ENCODE measurements at places on chromosomes 2 and 18.

DNA sequence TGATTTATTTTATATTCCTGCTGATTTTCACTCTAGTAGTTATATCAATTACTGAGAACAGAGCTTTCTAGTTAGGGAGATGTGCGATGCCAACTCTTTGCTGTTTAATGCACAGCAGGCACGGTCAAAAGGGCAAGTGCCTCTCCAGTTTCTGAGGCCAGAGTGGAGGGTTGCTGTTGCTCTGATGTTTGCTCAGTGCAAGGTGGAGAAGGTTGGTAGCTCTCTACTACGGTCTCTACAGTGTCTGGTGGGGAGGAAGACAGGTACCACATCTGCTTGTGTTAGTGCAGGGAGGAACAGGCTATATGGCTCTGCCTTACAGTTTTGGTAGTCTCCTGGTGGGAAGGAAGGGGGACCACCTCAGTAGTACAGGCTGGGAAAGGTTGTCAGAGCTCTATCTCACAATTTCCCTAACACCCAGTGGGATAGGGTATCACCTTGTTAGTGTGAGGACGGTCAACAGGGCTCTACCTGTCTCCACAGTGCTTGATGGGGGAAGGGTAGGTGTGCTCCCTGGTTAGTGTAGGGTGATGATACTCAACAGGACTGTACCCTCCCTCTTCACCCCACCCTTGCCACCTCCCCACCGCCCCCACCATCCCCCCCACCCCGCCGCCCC, 85.9 kb downstream of the FANCL start:
- no peak for DNase-seq

DNA sequence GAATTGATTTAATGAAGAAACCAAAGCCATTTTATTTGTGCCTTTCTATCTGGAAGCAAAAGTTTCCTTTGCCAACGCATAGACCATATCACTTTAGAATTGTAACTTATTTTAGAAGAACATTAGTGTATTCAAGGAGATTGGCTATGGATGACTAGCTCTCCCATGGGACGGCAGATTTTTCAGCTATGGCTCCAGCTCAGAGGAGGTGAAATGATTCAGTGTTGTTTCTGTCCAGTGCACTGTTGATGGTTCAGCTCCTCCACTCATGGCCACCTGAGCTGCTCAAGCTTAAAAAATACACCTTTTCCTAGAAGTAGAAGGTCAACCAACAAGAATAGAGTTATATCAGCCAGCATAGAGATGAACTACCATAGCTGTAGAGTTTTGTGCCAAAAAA, 1597.5 kb upstream of the PIK3C3 start:
- no peak for DNase-seq

DNA sequence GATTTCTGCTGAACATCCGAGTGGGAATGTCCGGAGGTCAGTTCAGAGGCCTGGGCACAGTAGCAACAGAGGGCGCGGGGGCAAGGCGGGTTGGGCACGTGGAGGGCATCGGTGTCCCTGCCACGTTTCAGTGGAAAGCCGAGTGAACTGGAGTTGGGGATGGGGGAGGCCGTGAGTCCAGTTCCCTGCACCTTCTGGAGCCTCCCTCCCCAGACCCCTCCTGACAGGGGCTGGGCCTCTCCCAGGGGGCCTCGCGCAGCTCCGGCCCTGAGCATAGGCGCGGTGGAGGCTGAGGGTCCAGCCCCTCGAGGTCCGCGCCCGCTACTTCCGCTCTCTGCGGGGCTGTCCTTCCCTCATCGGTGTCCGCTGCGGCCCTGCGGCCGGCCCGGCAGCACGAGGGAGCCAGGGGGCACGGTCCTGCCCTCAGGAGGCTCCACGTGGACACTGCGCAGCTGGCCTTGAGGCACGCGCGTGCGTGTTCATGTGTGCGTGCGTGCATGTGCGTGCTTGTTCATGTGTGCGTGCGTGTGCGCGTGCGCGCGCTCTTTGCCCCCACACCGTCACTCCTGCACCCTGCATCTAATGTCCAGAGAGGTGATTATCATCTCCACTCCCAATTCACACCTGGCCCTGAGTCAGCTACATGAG, 50.2 kb downstream of the PLEKHB2 start:
- DNase-seq = no peak

DNA sequence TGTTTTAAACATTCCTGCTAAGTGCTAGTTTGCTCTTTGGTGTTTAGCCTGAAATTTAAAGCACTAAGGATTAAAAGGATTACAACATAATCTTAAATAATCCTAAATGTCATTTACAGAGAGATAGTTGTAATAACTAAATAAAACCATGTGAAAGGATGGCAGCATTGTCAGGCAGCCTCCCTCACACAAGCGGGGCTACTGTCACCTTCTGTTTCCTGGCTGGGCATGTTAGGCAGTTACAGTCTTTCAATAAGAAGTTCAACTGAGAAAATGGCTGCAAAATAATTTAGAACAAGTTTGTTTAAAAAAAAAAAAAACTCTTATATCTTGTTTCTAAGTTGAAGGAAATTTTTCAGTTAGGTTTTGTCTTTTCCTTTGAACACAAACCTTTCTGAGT, 124.9 kb downstream of the ARHGAP15 start:
- DNase-seq = no peak

DNA sequence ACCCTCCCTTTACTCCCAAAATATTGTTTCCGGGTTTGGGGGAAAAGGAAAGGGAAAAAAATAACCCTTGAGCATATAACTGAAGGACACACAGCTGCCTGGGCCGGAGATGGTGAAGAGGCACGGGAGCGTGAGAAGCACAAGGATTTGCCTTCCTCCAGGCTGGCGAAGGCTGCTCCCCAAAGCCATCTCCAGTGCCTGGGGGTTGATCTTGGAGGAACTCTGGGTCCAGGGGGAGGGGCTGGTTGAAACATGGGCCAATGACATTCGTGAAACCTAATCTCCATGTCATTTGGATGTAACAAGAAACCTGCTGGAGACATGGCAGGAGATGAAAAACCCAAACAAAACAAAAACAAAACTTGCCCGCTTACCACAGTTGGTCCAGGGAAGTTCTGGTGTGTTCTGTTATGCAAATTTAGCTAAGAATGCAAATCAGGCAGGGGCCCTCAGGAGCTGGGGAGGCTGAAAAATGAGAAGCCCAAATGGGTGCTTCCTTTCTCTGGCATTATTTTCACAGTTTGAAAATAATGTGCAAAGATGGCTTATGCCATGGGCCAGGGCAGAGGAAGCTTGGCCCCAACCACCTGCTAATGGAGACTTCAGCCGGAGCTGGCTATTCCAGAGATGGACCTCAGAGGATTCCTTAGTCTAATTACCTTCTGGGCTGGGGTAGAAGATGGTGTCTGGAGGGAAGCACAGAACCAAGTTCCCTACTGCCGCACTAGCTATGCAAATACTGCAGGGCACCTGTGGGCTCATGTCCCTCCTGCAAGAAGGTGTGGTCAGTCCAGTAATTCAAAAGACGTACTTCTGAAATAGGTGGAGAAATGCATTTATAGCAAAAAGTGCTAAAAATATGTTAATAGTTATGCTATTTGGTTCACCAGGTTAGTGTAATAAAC, 180.9 kb downstream of the BCL2 start:
- no peak for DNase-seq

DNA sequence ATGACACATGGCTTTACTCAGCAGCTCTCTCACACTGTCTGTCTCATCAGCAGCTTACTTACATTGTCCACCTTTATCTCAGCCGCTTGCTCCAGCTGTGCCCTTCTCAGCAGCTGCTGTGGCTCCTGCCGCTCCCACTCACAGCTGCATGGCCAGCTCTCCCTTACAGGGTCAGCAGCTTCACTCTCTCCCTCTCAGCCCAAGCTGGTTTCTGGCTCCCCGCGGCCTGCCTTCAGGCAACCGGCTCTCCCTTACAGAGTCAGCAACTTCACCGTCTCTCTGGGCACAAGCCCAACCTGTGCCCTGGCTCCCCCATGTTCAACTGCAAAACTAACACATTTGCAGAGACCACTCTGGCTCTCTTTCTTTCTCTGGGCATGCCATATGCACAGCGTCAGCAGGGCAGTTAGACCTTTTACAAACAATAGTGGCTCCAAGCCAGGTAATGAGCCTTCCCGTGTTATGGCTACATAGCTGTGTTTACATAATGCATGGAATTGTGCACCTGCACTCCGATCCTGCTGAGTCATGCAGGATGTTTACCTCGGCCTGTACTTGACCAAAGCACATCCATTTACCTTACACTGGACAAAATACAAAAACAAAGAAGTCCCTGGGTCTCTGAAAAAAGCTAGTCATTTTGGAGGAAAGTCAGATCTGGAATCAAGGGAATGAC, 167.3 kb downstream of the DOK6 start:
- DNase-seq = no peak

DNA sequence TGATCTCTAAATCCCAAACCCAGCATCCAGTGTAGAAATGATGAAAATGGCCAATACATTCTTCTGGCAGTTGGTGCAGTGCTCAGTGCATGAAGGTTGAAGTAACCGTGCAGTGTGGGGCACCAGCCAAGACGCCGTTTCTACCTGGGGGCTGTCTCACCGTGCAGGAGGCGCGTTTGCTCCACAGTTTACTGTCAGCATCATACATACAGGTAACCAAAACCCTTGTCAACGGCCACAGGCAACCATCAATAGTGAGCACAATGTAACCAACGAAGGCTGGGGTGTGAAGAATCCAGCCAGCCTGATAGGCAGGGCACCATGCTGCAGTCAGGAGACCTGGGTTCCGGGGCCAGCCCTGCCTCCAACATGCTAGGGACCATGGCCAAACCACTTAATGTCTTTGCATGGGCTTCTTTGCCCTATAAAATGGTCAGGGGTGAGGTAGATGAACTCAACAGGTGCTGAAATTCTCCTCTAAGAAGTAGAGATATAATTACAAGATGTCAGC, 127.5 kb upstream of the ID2 start:
- DNase-seq = no peak

- DNase-seq = no peak
Observed at GRCh38 chr2:230570987-230571386, 141.7 kb upstream of the CAB39 start.

DNA sequence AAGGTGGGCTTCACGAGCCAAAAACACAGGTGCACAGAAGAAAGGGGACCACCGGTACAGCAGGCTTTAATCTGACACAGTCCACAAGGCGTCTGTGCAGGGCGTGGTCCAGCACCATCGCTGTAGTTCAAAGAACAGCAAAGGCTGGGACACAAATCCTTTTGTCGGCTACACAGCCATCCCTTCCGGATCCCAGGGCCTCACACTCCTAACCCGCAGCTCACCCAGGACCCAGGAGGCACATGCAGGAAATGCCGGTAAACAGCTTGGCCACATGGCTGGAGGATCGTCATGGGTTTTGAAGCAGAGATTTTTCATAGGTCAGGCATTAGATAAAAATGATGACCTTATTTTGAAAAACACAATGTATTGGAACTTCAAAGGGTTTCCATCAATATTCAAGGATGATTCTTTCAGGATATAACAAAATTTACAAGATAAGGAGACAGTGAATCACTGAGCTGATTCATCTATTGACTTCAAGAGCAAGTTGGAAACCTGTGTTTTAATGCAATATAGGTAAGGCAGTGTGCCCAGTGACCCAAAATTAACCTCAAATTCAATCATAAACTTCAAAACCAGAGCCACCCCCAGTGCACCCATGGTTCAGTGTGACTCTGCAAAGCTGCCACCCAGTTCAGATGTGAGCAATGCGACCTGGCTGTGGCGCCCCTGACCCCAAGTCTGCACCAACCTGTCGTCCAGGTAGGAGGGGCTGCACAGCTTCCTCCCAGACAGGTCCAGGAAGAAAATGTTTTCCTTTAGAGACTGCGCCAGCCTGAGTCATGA, 74.4 kb downstream of the TMEM18 start:
- DNase-seq = no peak

- peak; percentile 30 for DNase-seq
Observed at GRCh38 chr2:165203689-165204559, at the start of gene SCN3A. Gene SCN3A (minus strand): TSS chr2:165204050. CDS start chr2:165176394, 27,656 bp downstream.

DNA sequence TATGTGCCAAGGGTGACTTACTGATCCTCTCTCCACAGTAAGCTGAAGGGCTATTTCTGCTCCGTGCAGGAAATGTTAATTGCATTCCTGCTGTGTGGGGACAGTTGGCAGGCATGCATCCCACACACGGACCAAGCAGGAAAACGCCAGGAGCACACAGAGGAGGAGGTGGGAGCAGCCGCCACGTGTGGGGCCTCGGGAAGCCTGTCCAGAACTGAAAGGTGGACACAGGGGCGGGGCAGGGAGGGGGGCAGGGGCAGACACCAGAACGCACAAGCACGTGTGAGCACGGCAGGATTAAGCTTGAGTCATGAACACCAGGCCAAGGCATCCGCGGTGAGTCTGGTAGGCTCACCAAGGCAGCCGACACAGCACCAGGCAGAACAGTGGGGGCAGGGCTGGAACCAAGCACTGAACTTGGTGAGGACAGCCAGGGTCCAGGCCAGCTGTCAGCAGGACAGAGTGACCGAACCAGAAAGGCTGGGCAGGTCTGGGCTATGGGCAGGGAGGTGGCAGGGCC, 177.1 kb downstream of the EIPR1 start:
- DNase-seq = peak; percentile 32

DNA sequence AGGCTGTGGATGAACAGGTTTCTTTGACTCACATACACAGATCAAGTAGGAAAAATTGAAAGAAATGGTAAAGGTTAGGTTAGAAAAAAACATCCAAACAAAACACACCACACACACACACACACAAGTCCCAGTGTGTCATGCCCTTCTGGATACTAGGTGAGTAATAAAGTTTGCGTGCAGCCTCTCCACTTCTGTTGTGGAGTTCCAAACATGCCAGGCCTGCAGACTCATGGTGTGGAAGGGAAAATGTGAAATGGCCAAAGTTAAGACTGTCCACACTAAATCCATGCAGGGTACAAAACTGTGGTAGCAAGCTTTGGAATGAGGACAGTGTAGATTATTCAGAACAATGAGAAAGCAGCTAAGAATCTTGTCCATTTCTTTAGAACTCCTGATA, 114.6 kb downstream of the IKZF2 start:
- DNase-seq = no peak

GRCh38 chr2:15836689-15837610, 103.4 kb upstream of the MYCN start:
- DNase-seq = no peak

GRCh38 chr2:105885456-105885855, 140.7 kb downstream of the NCK2 start:
- DNase-seq = no peak
